ENCODE measurements at places on chromosomes 16 and 17.

GRCh38 chr16:84143784-84144199 is 1.2 kb downstream of the HSDL1 start:
- no peak for DNase-seq

DNA sequence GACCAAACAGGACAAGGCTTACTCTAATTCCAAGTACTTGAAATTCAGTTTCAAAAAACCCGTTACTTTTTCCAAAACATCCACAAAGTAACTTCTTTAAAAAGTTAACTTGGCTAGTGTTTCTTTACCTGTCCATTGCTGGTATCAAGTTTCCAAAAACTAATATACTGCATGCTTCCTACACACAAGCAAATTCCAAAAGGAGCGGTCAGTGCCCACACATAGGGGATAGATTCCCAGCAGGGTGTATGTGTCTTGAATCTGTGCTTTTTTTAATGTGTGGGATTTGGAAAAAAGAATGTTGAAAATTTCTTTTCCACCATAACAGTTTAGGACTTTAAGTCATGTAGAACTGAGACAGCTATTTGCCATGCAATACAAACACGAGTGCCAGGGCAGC is 367.8 kb upstream of the SOX9 start:
- no peak for DNase-seq

DNA sequence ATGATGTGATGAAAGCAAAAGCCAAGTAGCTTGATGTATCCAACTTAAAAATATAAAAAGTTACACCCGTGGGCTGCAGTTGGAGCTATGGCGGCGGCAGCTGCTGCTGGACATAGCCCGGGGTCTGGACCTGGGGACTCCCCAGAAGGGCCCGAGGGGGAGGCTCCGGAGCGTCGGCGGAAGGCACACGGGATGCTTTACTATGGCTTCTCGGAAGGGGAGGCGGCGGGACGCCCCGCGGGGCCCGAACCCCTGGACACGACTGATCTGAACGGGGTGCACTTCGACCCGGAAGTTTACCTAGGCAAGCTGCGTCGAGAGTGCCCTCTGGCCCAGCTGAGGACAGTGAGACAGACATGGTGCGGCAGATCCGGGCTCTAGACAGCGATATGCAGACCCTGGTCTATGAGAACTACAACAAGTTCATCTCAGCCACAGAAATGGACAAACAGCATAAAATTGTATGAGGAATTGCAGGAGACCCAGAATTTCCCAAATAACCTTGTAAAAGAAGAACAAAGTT is 109.5 kb upstream of the EEF2KMT start:
- DNase-seq, result no peak

DNA sequence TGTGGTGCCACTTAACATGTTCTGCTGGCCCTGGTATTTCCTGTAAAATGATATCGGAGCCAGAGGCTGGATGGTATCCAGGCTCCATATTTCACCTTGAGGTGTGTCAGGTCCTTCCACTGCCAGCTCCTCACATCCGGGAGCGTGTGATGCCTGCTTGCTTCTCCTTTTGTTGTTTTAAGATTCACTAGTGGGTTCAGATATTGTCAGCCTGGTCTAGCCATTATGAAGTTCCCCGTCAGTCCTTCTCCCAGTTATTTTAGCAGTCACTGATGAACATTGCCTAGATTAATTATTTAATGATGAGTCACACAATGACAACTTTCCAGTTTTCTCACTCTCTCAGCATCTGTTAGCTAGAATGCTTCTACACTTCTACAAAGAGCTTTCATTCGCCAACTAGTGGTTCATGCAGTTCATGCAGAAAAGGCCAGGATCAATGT is 11.3 kb downstream of the DNAAF1 start:
- no peak for DNase-seq

DNA sequence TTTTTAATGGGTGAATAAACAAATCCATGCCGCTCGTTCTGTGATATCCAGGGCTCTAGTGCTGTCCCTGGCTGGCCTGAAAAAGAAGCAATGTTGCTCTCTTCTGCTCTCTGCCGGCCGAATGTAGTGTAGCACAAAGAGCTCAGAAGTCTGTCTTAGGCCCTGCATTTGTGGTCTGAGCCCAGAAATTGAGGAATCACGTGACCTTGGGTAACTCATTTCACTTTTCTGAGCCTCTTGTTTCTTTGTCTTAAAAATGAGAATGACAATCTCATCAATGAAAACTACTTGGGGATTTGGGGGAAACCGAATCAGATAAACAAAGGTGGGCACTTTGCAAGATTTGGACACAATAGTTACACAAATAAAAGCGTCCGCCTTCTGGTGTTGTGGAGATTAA is 381.6 kb upstream of the ASIC2 start:
- DNase-seq, result no peak

DNA sequence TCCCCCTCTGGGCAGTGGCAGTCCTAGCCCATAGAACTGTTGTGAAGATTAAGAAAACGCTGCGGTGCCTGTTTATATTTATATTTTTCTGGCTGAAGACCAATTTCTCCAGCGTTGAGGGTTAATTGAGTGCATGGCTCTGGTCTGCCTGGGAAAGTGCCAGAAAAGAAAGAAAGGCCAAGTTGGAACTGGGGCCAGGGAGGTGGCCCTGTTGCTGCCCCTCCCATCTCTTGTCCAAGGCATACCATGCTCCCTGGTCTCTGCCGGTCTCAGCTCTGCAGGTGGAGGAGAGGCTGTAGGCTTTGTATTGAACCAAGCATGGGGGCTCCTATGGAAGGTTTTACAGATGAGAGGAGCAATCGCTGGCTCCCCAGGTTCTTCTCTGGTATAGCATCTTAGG is 124.7 kb downstream of the MGAT5B start:
- no peak for DNase-seq

DNA sequence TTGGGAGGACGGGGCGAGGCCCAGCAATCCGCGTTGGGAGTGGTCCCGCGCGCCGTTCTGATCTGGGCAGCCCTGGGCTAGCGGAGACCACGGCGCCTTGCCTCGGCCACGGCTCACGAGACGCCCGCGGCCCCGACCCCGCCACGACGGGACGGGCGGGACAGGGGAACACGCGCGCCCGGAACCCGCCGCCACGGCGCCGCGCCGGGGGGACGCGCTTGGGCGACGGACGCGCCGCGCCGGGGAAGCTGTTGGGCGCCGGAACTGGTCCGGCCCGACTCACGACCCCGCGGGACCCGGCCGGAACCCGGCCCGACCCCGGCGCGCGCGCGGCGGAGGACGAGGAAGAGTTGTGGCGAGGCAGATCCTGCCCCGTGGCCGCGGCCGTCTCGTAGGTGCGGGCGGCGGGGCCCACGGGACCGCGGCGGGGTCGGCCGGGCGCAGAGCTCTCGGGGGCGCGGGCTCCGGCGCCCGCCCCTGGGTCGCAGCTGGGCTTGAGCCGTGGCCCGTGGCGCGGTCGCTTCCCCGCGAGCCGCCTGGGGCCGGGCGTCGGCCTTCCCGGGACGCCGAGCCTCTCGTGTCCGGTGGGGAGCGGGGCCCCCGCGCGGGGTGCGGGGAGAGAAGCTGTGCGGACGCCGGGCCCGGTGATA is at the start of gene ACSF3:
TSS of gene ACSF3 (plus strand) at position 251 of the 650 bp plus-strand sequence. CDS start 6,830 bp downstream, outside the sequence.
- DNase-seq, result no peak

- DNase-seq, result no peak
These were observed 31.0 kb downstream of the MAPT start for GRCh38 chr17:45925311-45925710.

DNA sequence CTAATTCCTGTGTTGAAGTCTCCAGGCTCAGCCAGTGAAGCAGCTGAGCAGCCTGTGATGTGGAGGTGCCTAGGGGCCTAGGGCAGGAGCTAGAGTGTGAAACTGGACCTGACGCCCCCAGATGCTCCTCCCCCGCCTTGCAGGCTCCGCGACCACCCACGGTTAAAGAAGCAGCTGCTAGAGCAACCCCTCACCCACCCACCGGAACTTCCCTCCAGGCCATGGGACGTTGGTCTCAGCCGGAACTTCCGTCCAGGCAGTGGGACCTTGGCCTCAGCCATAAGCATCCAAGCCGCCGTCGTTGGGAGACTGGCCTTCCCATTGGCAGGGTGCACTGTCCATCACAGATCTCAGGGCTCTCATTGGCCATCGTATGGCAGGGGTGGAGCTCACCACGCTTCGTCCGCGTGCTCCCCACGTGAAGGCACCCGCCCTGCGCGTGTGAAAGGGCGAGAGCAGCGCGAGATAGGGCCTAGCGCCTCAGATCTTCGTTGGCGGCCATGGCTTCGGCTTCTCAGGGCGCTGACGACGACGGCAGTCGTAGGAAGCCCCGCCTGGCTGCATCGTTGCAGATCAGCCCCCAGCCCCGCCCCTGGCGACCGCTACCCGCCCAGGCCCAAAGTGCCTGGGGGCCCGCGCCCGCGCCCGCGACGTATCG is at the start of gene ADAD2:
TSS of gene ADAD2 (plus strand) at position 427 of the 658 bp plus-strand sequence. CDS start at position 501, 74 bp downstream.
- no peak for DNase-seq

GRCh38 chr17:50177983-50178834 is 12.4 kb downstream of the SGCA start:
- no peak for DNase-seq

- DNase-seq, result no peak
These were observed 12.4 kb downstream of the COIL start for GRCh38 chr17:56948491-56948890.

GRCh38 chr17:48544349-48545021 is 424 bp downstream of the HOXB2 start:
- no peak for DNase-seq

GRCh38 chr17:60333628-60334031 is 58.3 kb downstream of the USP32 start:
- no peak for DNase-seq

- no peak for DNase-seq
These were observed 391.4 kb downstream of the WWOX start for GRCh38 chr16:78490847-78491246.

GRCh38 chr17:7841915-7842379 is 7.9 kb downstream of the KDM6B start:
- no peak for DNase-seq

GRCh38 chr17:348012-348411 is 4.6 kb downstream of the RPH3AL start:
- DNase-seq, result no peak

DNA sequence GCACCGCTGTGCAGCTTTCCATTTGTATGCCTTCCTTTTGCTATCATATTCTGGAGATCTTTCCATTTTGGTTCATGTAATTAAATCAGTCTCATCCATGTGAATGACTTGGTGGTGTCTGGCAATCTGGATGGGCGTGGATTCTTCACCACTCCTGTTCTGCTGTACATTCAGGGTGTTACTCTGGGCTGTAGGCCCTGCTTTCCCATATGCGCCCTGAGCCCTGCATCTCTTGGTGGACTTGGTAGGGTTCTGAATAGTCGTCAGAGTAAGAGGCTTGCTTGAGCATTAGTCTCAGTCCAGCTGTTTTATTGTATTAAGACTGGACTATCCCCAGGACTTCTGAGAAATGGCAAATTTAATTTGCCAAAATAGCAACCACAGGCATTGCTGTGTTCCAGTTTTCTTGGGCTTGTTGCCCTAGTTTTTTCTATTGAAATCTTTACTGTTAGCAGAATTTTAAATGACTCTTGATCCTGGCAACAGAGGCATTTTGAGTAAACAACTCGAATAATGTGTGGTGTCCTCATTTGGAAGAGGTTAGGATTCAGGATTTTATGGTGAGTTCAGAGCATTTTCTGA is 14.9 kb downstream of the BANP start:
- no peak for DNase-seq

DNA sequence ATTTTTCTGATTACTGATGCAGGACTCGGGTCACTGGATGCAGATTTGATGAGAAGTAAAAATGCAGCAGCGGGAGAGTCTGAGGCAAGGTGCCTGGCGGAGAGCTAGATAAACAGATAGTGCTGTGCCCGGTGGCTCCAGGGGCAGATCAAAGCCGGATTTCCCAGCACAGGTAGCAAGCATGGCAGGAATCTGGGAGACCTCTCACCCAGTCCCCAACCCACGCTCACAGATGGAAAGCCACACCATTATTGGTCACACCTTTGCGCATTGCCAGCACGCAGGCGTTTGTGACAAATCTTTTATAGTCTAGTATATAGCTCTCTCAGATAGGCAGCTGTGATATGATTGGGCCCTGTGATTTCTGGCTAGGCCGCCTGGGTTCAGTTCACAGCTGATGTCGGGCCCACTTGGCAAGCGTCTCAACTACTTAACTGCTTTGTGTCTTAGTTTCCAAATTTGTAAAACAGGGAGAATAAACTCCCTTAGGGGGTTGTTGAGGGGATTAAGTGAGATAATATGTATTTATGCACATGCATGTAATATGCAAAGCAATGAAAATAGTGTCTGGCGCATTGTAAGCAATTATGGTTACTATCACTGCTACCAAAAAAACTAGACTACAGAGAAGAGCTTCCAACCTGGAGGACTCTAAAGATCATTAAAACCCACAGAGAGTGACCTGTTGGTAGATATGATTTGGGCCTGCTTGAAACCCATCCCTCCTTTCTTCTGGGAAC is 42.0 kb upstream of the NFAT5 start:
- DNase-seq, result no peak

DNA sequence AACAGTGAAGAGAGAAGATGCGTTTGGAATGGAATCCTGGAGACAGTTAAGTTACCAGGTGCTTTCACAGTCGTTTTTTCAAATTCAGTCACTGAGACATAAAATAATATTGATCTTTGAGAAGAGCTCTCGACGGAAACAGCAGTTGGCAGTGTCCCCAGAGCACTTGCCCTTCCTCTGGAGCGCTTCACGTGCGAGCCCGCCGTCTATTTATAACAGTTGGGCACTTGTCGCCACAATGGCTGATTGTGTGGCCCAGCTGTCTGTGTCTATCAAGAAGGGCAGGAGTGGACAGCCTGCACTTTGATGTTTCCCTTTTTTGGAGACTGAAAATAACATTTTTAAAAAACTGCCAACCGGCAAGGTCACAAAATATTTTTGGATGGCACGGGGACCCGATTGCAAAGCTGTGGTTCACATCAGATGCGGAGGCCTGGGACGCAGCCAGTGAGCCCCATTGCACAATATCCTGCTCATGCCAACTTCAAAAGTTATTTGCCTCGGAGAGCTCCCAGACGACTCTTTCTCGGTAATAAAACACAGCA is 62.9 kb downstream of the ADCY9 start:
- no peak for DNase-seq

GRCh38 chr16:82108100-82108499 is 61.9 kb downstream of the MPHOSPH6 start:
- DNase-seq, result no peak

DNA sequence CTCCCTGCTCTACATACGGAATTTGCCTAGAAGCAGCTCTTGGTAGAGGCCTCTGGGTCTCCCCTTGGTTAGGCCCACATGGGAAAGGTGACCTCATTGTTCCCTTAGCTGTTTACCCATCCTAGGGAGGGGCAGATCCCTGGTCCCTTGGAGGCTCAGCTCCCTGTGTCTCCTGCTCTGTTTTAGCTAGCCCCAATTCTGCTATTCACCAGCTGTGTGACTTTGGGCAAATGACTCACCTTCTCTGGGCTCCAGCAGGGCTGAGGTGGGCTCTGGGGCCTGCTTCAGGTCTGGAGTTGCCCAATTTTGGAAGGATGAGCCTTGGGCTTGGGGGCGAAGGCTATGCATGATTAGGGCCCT is 3.9 kb downstream of the ABCC3 start:
- no peak for DNase-seq

DNA sequence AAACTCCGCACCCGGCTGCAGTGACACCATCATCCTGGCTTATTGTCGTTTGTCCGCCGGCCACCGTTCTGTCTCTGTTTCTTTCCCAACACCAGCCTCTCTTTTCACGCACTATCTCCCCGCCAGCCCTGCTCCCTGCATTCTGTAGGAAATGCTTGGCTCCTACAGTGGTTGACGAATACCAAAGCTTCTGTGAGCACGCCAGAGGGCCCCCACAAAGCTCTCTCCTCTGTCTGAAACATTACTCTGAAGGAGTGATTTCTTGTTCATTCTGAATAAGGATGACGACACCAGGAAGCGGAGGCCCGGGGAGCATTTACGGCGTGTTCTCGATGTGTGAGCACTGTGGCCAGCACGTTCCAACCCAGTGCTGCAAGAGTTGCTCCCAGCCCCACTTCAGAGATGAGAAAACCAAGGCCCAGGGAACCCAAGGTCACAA is 58.8 kb downstream of the ADCY9 start:
- no peak for DNase-seq

Measured in esophagus squamous epithelium (tissue), 5 donors.